Cardiac septum (tissue), 1 donor: ENCODE measurements at places on chromosomes 16 and 17. TPM values are rescaled to one million over a fixed set of nuclear protein-coding genes. Genes with fewer than 3 reads are reported as not detected.

The PYCARD gene
- 3.2 TPM for total RNA-seq

- no peak for DNase-seq
Measured at GRCh38 chr17:5522476-5522875, 36.1 kb downstream of the MIS12 start.

DNA sequence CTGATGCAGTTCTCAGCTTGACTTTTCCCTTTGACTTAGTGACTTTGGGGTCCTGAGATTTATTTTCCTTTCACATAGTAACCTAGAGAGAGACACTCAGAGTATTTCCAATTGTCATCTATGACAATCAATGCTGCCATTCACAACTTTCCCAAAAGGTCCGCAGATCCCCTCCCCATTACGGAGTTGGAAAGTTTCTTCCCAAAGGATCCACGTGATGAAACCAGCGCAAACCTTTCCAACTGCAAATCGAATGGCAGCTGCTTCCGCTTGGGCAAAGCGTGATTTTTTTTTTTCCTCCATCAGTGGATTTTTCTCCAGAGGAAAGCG is 538 bp upstream of the FCSK start:
- DNase-seq: no peak

The SOX15 gene
- total RNA-seq: 1.1 TPM

The CPPED1 gene
- 13.3 TPM for total RNA-seq

- DNase-seq: no peak
Measured at GRCh38 chr16:53726625-53727024, 22.7 kb downstream of the FTO start.

DNA sequence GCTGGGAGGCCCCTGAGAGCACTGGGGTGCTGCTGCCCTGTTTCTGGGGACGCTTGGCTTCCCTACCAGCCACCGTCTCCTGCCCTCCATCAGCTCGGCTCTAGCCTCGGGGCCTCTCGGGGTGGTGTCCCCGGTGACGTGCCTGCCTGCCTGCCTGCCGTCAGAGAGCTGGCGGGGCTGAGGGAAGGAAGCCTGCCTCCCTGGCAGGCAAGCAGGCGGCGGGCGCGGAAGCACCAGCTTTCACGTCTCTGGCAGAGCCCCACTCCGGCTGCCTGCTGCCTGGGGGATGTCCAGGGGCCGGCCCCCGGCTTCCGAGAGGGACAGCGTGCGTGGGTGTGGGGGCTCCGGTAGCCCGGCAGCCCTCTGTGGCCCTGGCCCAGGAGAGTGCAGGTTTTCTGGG is 9.3 kb downstream of the CENPX start:
- peak; percentile 86 for DNase-seq

The FSCN2 gene
- 1.1 TPM for total RNA-seq

The RMI2 gene
- total RNA-seq: 0.43 TPM

DNA sequence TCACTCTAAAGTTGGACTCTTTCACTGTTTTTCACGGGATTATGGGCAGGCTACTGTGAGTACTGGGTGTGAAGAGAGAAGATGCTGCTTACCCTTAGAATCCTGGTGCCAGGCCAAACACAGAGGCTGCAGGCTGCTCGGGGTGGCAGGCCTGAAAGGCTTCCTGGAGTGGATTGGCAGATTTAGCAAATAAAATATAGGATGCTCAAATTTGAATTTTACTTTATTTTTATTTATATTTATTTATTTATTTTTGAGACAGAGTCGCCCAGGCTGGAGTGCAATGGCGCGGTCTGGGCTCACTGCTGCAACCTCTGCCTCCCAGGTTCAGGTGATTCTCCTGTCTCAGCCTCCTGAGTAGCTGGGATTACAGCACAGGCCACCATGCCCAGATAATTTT is 14.9 kb upstream of the STAC2 start:
- no peak for DNase-seq

DNA sequence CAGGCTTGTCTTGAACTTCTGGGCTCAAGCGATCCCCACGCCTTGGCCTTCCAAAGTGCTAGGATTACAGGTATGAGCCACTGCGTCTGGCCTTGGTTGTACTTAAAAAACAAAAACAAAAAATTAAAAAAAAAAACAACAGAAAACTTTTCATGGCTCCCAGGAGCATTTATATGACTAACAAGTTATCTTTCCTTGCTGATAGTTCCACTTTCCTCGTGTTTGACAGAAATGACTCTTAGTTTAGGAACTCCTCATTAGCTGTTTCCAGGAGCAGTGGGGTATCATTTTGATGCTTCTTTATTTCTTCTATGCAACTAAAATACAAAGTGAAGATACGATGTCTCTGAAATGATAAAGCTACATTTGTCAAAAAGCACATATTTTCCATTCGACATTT is 165.4 kb downstream of the PRKCA start:
- DNase-seq: no peak

DNA sequence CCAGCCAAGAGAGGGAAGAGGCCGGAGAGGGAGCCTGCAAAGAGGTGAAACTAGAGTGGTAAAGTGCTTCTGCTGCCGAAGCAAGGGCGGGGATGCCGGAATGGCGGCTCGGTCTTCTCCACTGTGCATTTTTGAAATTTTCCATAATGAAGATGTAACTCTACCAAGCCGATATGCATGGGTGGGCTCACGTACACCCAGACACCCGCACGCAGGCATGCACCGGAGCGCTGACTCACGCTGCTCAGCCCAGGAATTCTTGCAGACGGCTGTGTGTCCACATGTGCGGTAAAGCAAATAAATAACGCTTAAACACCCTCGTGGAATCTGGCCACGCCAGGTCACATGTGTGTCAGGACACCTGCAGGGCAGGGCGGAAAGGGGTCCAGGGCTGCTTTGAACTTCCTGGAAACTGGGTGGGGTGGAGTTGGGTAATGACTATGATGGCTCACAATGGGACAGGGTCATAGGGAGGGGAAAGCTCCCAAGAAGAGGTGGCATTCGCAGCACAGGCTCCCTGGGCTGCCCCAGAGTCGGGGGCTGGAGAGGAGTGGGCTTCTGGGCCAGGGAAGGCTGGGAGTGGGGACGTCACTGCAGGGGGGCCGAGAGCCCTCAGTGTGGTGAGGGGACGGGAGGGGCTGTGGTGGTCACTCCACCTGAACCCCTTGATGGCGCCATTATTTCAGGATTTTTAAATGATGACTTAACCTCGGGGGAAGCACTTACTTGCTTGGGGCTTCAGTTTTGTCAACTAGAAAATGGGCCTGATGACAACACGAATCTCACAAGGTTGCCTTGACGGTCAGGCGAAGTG is 265.5 kb downstream of the PARN start:
- DNase-seq: no peak

- DNase-seq: no peak
Measured at GRCh38 chr17:17474341-17474740, 2.5 kb upstream of the MED9 start.

The TBX2 gene
- total RNA-seq: 17.2 TPM

- no peak for DNase-seq
Measured at GRCh38 chr17:50090971-50091917, 3.9 kb upstream of the PDK2 start.

- DNase-seq: no peak
Measured at GRCh38 chr16:11047057-11047456, 102.7 kb downstream of the CLEC16A start.

The KRT39 gene
- not detected for total RNA-seq

DNA sequence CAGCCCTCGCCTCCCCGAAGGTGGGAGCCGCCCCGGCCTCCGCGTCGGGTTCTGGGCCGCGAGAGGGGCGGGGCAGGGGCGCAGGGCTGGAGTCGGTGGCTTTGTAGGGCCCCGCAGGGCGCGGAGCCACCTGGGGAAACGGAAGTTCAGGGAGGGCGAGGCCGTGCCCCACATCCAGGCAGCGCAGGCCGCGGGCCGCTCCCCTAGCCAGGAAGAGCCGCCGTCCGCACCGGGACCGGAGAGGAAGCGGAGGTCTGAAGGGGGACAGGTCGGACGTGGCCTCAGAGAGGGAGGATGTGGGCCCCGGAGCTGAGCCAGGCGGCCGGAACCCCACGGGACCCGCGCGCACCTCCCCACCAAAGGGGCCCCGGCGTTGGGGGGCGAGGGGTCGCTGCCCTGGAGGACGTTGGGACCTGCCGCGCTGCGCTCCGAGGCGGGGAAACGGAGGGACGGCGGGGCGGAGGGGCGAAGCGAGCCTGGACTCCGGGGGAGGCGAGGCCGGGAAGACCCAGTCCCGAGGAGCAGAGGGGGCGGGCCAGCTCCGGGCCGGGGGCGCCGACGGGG is 482 bp upstream of the SLC16A3 start:
- DNase-seq: peak; percentile 88

DNA sequence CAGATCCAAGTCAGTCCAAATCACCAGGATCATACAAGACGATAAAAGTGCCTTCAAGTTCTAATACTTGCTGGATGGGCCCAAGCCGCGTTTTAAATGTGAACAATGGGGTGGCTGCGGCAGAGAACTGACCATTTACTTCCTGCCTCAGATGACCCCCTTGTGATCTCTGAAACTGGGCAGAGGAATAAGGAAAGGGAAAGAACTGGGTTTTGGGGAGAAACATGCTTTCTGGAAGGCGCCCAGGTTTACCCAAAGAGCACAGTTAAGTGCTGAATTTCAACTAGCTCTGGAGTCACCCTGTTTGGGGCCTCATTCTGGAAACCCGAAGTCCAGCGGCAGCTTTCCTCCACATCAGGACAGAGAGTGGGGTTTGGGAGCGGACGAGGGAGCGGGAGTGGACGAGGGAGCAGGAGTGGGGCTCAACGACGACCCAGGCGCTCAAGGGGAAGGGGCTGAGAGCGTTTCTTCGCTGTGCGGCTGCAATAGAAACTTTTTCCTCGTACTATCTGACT is 1.6 kb downstream of the FAM20A start:
- DNase-seq: no peak
